Right cardiac atrium (tissue), 5 donors: ENCODE measurements at places on chromosomes 2 and 18. TPM values are rescaled to one million over a fixed set of nuclear protein-coding genes. Genes with fewer than 3 reads are reported as not detected.
A peak's percentile ranks its signal among the peaks of the same experiment; 100 is the strongest.

- DNase-seq: no peak
These were observed 997 bp upstream of the DRC1 start for GRCh38 chr2:26400723-26401122.

- DNase-seq: no peak
These were observed 26.3 kb downstream of the B4GALT6 start for GRCh38 chr18:31657823-31658669.

GRCh38 chr2:174522553-174522952 is 35.7 kb upstream of the GPR155 start:
- no peak for DNase-seq

- DNase-seq: no peak
These were observed 62.7 kb upstream of the GALNT5 start for GRCh38 chr2:157194844-157195243.

- no peak for DNase-seq
These were observed 1995.2 kb upstream of the PIK3C3 start for GRCh38 chr18:39959839-39960238.

The UGT1A4 gene
- polyA plus RNA-seq: 0.07 TPM

The CCDC68 gene
- polyA plus RNA-seq: 8.9 TPM

The IL1RN gene
- polyA plus RNA-seq: 0.54 TPM

DNA sequence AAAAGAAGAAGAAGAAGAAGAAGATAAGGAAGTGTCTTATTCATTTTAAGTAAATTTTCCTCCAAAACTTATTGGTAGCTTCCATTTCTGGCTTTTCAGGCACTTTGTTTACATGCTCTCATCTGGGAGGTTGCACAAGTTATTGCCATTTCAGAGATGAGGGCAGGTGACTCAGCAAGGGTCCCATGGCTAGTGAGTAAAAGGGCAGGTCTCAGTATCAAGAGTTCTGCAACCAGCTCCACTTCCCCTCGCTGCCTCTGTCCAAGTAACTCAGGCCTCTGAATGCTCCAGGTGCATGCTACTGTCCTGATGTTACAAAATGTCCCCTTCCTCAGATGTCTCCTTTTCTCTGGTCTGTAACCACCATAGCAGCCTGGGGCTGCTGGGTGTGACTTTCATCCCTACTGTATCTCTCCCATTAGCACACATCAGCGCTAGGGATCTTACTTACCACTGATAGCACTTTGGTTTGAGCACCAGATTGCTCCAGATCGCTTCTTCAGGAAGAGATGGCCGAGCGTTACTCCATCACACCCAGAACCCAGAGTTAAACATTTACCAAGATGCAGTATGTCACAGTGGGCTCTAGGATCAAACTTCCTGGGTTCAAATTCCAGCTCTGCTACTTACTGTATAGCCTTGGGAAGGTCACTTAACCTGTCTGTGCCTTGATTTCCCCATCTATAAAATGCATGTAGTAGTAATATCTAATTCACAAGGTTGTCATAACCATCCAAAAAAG is 57.4 kb upstream of the LAPTM4A start:
- DNase-seq: no peak

The UPP2 gene
- polyA plus RNA-seq: not detected

GRCh38 chr18:73656691-73657090 is 490.9 kb downstream of the FBXO15 start:
- DNase-seq: no peak

- DNase-seq: no peak
These were observed 141.0 kb upstream of the KCTD1 start for GRCh38 chr18:26689226-26689879.

DNA sequence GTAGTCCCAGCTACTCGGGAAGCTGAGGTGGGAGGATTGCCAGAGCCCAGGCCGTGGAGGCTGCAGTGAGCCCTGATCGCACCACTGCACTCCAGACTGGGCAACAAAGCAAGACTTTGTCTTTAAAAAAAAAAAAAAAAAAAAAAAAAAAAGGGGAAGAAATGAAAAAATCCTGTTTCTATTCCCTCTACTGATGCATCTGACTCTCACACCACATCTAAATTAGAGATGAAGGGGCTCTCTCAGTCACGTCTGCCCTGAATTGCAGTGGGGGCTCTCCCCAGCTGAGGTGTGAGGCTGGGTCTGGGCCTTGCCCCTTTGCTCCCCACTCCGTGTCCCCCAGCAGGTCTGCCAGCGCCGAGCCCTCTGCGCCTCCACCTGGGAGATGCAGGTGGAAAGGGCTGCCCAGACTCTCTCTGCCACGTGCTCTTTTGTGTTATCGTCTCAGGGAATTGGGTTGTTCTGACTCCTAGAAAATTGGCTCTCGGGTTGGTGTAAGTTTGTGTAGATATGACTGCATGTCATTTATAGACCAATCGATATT is 30.2 kb downstream of the TRAPPC12 start:
- DNase-seq: no peak

GRCh38 chr2:184890311-184890710 is 292.0 kb downstream of the ZNF804A start:
- DNase-seq: no peak

- no peak for DNase-seq
These were observed 248.9 kb downstream of the TDRD15 start for GRCh38 chr2:21372654-21373053.

The UGT1A7 gene
- not detected for polyA plus RNA-seq

- DNase-seq: no peak
These were observed 61.4 kb downstream of the CCDC148 start for GRCh38 chr2:158395166-158395565.

The SERPINB13 gene
- polyA plus RNA-seq: not detected

GRCh38 chr2:15359716-15360531 is 201.2 kb downstream of the NBAS start:
- DNase-seq: no peak

The CCDC74B gene
- 1.9 TPM for polyA plus RNA-seq

DNA sequence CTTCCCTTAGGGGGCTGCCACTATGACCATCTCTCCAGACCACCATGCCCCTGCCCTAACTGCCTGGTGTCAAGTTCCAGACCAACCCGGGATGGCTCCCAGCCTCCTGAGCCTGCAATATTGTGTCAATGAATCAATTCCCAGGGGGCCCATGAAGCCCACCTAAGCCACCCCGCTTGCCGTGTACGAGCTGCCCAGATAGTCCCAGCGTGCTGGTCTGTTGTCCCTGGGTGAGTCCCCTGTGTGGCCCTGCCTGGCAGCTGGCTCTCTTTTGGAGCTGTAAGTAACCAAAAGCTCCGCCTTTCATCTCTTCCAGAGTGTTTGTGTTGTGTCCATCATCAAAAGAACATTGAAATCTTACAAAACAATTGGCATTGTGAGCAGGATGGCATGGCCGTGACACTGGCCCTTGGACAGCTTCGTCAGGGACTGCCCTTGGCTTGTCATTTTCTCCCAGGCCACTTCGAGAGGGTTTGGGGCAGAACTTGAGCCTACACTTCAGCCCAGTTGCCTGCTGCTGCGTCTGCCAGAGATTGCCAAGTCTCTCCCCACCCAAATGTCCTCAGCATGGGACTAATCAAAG is 11.3 kb upstream of the MAL start:
- no peak for DNase-seq

DNA sequence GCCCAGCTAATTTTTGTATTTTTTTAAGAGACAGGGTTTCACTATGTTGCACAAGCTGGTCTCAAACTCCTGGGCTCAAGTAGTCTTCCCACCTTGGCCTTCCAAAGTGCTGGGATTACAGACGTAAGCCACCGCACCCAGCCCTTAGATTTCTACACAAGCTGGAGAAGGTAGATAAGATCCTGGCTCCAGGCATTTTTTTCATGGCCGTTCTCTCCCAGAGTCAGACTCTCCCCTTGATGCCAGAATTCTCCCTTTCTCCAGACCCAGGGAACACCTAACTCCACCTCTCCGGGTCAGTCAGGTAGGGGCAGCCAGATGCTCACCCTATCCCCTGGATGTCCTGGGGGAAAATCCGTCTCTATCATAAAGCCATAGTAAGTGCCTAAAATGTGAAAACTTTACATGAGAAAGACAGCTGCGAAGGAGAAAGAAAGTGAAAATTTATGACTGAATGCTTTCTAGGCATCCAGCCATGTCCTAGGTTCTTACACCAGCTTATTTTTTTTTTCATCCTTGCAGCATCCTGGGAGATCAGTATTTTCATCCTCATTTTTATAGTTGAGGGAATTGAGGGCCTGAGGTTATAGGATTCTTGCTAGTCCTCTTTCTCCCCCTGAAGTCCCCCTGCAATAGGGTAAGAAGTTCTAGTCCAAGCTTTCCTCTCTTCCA is 16.3 kb downstream of the SIX3 start:
- DNase-seq: no peak

GRCh38 chr2:30695749-30696148 is 111.5 kb downstream of the CAPN13 start:
- no peak for DNase-seq

The PFN4 gene
- 2.8 TPM for polyA plus RNA-seq

DNA sequence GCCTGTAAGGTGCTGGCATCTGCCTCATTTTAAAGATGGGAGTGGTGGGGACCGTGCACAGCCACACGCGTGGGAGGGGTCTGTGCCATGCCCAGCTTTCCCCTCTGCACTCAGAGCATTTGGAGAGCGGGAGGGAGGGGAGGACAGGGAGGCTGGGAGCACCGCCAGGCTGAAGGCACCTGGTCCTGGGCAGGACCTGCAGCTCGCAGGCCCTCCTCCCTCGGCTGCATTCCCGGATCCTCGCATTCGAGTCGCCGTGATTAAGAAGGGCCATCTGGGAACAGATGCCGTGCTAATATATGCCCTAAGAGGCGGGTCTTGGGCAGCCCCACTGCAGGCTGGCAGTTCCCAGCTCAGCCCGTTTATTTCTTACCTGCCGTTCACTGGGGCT is 84.0 kb downstream of the PTGR3 start:
- no peak for DNase-seq

The CEP68 gene
- polyA plus RNA-seq: 8.6 TPM

DNA sequence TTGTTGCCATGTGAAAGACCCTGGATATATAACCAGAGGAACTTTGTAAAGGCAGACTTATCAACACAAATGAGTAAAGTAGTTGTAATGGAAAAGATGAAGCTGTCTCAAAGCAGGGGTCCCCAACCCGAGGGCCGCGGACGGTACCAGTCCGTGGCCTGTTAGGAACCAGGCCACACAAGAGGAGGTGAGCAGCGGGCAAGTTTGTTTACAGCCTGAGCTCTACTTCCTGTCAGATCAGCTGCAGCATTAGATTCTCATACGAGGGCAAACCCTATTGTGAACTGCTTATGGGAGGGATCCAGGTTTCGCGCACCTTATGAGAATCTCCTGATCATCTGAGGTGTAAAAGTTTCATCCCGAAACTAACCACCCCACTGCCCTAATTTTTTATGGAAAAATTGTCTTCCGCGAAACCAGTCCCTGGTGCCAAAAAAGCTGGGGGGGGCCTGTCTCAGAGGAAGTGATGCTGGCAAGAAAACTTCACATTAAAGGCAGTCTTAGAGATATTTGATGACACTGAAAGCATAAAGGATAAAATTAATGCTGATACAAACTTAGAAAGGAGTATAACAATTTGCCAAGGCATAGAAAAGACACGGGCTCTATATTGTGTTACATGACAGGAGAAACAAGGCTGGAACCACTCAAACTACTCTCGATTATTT is 57.5 kb upstream of the MSTN start:
- peak; percentile 58 for DNase-seq

The DCDC2C gene
- not detected for polyA plus RNA-seq

The SLC66A3 gene
- 12.2 TPM for polyA plus RNA-seq

The FAM110C gene
- 2.5 TPM for polyA plus RNA-seq

DNA sequence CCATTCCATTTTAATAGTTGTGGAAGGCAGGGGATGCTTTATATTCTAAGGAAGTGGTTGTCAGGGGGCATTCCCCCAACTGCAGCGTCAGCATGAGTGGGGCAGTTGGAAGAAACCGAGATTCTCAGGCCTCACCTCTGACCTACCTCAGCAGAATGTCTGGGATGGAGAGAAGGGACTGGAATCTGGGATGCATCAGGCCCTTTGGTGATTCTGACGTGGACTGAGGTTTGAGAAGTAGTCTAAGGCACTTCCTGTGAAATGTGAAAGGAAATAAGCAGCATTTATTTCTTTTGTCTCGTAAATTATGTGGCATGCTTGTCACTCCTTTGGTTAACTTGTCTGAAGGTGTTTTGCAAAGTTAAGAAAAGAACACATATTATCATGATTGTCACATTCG is 540.7 kb upstream of the NETO1 start:
- no peak for DNase-seq

DNA sequence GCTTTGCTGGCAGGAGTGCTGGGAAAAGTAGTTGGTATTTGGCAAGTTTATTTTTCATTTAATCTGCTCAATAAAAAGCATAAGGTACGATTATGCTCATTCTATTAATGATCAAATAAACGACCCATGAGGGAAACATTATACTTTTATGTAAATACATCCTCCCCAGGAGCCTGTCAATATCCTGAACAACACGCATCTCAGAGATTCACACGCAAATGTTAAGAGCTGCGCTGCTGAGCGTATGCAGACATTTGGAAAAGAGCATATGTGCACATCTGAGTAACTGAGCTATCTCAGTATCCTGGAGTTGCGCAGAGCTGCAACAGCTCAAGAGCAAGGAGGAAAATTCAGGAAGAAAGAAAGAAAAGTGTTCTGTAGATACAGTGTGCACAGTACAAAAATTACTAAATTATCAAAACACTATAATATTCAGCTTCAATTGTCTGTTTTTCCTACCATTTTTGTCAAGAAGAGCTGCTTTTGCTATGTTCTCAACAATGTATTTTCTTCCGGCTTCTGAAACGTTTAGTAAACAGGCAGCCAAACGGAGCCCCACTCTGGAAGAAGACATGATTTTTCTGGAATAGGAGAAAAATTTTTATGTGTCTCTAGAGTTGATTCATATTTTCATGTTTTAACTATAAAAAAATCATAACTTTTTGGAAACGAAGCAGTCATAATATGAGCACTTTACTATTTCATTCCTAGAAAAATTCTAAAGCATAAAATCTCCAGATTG is 2.4 kb downstream of the FTCDNL1 start:
- DNase-seq: no peak

The ZNF513 gene
- 9.6 TPM for polyA plus RNA-seq

DNA sequence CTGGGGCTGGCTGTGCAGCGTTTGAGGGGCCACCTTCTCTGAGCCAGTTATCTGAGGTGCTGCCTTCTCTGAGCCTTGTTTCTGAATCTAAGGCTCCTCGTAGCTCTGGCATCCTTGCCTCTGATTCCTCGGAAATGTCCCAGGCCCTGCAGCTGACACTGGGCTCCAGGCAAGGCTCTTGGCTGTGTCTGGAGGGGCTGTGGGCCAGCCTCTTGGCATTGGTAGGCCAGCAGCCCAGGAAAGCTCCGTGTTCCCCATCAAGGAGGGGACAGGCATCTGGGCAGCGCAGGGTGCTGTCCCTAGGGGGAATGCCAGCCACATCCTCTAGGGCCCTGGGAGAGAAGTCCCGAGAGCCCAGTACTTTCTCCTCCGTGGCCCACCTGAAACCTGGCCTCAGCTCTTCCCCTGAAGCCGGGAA is 40.7 kb upstream of the TAF1B start:
- DNase-seq: no peak

The SF3B6 gene
- 101 TPM for polyA plus RNA-seq

DNA sequence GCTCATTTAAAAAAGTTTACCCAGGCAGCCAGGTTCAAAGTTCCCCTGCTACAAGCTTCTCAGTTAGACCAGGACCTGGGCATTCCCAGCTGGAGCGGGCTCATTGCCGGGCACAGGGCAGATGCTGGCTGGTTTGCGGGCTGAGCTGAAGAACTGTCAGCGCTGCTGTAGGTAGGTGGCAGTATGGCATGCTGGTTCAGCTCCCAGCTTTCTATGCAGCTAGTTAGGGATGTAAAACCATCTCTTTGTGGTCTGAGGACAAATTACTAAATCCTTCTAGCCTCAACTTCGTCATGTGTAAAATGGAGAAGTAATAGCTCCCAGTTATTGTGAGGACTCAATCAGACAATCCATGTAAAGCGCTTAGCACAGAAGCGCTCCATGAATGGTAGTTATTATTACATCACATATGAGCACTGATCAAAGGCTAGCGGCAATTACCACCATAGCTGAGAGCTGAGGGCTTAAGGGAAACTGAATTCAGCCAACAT is 2.4 kb upstream of the LDLRAD4 start:
- DNase-seq: peak; percentile 89
